ENCODE measurements at places on chromosomes 4 and X.

GRCh38 chr4:123064390-123064789 lies 142.0 kb upstream of the NUDT6 start:
- DNase-seq: no peak

- DNase-seq: no peak
Observed at GRCh38 chr4:150515135-150515534, 66.8 kb upstream of the MAB21L2 start.

DNA sequence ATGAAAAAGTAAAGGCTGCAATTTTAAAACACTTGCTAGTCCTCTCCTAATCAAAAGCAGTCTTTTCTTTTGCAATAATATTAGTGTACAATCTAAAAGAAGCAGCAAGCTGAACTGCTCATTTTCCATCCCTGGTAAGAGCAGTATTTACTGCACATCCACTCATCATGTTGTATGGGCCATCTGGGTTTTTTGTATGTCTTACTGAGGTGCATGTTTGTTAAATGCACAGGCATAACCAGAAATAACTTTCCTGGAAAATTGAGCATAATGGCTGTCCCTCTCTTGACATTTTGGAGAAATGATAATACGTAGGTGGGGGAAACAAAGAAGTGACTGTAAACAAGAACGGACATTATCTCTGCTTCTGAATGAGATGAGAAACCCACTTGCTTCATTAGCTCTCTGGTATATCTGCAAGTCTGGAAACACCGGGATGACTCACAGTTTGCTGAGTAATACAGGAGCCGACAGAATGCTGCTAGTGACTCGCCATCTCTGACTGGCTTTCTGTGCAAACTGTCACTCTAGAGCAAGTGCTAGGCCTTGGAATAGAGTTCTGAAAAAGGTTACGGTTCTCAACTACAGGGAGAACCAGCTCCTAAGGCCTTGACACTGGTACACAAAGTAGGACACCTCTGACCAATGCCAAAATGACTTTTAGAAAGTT lies 85.7 kb upstream of the MTM1 start:
- no peak for DNase-seq

DNA sequence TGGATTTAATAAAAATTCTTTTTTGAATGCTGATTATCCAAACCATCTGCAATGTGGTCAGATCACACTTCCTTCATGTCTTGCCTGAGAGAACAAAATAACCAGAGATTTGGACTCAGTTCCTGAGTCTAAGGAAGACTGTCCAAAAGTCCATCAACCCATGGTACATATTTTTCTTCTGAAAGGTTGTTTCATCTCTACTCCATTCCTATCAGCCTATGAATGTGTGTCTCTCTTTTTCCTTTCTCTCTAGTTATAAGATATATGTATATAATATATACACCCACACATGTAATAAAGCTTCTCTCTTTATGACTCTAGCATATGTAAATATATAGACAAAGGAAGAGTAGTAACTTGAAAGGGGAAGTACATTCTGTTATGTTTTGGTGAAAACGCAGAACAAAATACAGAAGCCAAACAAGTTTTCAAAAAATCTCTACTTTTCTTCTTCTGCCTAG lies 226.9 kb downstream of the ARHGAP24 start:
- DNase-seq: no peak

DNA sequence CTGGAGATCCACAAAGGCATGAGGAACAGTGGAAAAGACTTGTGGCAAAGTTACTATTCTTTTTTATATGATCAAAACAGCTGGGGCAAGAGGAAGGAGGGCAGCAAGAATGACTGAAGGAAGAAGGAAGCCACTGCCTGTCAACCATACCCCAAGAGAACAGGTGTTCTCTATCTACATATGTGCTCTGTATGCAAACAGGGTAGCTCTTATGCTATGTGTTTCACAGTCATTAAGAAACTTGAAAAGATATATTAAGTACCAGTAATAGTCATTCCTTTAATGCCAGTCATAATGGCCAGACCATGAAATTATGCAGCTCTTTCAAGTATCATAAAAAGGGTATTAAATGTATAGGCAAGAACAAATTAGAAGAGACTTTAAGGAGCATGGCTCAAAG lies 363.9 kb downstream of the KLHL13 start:
- DNase-seq: no peak

GRCh38 chrX:54921427-54922021 lies 900 bp downstream of the TRO start:
- peak; percentile 54 for DNase-seq

DNA sequence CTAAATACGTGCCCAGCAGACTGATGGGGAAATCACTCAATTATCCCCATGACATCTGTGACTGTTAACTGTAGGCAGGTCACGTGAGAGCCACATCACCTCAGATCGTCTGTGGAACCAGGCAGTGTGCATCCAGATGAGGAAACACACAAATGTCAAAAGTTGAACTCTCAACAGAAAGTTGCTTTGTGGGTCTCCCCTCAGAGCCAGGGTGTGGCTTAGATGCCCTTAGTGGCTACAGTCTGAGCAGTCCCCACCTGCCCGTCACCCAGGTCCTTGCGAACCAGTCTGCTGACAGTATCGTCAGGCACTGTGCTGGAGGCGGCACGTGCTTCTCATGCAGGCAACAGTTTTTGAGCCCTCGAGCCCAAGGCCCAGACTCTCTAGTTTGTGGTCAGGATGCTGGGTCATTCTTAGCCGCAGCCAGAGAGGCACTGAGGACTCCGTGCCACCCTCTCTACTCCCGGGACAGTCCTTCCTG lies 10.8 kb downstream of the TMEM187 start:
- DNase-seq: no peak

- no peak for DNase-seq
Observed at GRCh38 chr4:73244945-73245601, 13.5 kb downstream of the ANKRD17 start.

GRCh38 chr4:112832493-112832892 lies 195.6 kb downstream of the LARP7 start:
- no peak for DNase-seq

DNA sequence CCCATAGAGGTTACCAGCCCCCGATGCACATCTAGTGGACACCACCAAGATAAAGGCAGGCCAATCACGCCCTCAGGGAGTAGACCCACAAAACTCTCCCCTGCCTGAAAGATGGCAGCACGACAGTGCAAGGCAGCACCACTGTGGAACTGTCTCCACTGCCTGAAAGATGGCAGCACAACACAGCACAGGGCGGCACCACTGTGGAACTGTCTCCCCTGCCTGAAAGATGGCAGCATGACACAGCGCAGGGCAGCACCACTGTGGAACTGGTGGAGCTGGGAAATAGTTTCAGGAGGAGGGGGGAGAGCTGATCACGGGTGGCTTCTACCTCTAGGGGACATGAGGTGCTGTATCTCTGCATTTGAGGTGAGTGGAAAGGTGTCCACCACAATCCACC lies 340.4 kb upstream of the FRG1 start:
- no peak for DNase-seq

DNA sequence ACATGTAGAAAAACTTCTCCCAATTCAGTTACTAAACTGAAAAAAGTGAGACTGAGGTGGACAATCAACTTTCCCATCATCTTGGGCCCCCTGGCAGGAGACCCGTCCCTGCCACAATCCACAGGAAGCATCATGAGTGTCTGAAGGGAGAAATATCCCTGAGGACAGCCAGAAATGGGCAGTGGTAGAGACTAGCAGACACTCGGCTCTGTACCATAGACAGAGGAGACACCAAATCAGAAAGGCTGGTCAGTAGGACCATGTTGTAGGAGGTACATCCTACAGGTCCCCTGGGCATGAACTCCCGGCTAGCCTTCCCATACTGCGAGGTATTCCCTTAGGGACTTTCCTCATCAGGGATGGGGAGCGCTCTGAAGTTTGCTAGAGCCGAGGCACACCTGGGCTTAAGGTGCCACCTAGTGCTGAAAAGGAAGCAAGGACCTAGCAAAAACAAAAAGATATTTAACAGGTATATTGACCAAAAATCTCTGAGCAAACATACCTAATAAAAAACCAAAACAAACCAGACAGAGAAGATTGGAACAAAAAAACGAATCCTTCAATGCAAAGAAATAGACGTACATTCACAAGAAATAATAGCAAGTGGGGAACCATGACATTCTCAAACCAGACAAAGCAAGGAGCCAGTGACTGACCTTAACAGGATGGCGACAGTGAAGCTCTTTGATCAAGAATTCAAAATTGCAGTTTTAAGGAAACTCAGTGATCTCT lies 55.6 kb downstream of the HAUS3 start:
- DNase-seq: no peak

- no peak for DNase-seq
Observed at GRCh38 chr4:72715299-72715698, 146.3 kb upstream of the ADAMTS3 start.

DNA sequence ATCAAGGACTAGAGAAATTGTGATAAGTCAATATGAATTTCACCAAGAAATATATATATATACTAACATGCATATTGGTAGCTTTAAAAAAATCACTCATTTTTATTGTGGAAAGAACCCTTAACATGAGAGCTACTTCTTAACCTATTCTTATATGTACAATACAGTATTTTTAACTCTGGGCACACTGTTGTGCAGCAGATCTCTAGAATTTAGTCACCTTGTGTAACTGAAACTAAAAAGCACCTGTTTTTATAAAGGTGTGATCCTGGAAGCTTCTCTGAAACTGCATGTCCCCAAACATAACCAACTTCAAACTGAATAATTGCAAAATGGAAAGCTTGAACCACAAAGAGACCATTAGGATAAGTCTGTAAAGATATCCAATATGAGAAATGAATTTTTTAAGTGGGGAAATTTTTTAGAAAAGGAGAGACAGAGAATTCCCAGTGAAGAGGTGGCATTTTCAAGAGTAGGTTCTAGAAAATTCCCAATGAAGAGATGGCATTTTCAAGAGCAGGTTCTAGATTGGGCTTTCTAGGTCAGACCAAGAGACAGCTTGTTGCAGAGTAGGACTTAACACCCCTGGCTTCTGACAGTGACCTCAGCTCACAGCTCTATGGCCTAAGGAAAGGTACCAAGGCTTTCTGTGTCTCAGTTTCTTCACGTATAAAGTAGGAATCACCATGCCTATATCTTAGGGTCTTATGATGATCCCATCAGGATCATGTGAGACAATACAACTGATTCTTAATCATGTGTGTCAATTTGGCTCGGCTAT lies 22.0 kb upstream of the PPARGC1A start:
- no peak for DNase-seq

DNA sequence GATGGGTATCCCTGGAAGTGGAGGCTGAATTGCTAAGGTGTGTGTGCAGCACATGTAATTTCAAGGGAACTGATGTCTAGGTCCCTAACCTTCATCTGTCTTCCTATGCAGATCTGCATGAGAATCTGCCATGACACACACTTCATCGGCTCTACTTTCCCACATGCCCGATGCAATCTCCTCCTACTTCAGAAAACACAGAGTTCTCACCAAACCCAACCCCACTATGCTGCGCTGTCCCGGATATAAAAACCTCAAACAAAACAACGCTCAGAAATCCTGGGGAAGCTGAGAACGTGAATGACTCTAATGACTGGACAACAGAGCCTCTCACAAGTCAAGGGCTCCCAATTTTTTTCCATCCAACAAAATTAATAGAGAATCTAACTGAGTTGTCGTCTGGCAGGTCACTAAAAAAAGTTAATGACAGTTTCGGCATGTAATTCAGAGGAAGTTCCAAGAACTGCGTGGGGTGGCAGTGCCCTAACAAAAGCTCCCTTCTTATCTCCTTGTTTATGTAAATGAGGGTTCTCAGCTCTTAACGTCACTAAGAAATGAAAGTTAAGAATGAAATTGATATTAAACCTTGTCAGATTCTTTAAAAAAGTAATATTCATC lies 39.0 kb downstream of the STX18 start:
- peak; percentile 30 for DNase-seq

GRCh38 chr4:113888006-113888405 lies 91.4 kb downstream of the ARSJ start:
- DNase-seq: no peak

GRCh38 chrX:153662266-153662665 lies 11.3 kb downstream of the PNCK start:
- DNase-seq: peak; percentile 62

DNA sequence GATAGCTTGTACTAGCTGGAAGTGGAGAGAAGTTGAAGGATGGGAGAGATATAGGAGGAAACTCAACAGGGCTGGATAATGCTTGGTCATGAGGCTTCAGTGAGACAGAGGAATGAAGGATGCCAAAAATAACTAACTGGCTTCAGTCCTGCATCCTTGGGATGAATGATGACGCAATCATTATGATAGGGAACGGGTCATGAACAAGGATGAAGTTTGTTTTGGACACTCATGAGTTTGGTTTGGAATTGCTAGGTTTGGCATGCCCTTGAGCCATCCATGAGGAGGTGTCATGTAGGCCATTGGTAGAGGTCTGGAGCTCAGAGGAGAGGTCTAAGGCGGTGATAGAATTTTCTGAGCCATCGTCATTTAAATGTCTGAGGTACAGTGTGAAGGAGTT lies 160.0 kb upstream of the NHS start:
- DNase-seq: no peak

DNA sequence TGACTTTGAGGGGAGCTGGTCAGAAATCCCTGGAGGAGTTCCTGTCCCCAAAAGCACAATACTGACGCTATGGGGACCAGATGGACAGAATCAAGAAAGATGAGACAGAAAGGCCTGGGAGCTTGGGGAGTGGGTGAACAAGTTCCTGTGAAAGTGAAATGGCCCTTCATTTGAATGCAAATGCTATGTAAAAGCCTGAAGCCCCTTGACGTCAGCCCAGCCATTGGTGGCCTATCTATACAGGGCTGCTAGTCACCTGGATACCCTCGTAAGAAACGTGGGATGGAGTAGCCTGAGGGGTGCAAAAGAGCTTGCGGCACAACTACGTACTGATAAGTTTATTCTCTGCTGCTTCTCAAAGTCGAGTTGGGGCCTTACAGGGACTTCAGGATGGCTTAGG lies at the start of gene CDX4:
Gene CDX4 (plus strand): TSS at position 223 of the 400 bp plus-strand sequence. CDS start 201 bp downstream, outside the sequence.
- no peak for DNase-seq

GRCh38 chr4:182801636-182802035 lies 115.5 kb downstream of the DCTD start:
- no peak for DNase-seq

DNA sequence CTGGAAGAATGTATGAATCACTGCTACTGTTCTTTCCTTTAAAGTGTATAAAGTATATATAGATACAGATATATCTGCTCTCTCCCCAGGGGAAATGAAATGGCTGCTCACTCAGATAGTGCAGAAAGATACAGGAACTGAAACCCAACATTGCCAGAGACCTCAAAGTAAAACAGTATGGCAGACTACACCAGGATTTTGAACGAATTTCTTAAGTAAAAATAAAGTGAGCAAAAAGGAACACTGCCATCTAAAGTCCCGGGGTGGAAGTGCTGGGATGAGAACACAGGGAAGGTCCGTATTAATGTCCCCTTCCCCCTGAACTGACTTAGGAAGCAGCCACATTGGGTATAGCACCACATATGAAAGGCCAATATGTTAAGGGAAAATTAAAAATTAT lies 93.4 kb downstream of the TMA16 start:
- peak; percentile 9 for DNase-seq

GRCh38 chr4:113955948-113956347 lies 23.5 kb downstream of the ARSJ start:
- no peak for DNase-seq

DNA sequence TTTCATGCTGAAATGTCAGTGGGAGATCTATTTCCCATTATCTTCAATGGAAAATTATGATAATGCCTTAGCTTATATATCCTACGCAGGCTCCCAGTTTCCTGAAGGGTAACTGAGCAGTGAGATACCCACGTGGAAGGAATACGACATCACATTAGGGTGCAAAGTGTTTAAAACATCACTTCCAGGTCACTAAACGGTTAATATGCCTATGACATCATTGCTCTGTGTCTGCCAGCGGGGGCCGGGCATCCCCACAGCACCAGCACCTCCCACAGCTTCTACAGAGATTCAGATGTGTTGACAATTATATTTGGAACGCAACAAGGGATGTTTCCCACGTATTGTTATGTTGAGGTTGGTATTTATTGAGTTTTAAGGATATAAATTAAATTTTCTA lies 27.1 kb downstream of the TMEM271 start:
- DNase-seq: no peak

Data from CD4-positive, alpha-beta T cell treated with Interleukin-17A for 1 hour (primary cell).